ENCODE measurements at places on chromosomes 13 and 19.

GRCh38 chr19:17530586-17530985 is 19.1 kb downstream of the PGLS start:
- no peak for DNase-seq

GRCh38 chr13:33199289-33199850 is 86.2 kb downstream of the STARD13 start:
- DNase-seq = no peak

DNA sequence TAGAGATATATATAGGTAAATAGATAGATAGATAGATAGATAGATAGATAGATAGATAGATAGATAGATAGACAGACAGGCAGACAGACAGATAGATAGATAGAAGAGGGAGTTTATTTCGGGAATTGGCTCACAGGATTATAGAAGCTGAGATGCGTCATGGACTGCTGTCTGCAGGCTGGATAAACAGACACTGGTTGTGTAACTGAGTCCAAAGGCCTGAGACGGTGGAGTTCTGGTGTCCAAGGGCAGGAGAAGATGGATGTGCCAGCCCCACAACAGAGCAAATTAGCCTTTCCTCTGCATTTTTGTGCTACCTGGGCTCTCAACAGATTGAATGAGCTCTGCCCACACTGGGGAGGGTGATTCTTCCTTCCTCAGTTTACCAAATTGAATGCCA is 2.7 kb downstream of the CYP4F3 start:
- no peak for DNase-seq

DNA sequence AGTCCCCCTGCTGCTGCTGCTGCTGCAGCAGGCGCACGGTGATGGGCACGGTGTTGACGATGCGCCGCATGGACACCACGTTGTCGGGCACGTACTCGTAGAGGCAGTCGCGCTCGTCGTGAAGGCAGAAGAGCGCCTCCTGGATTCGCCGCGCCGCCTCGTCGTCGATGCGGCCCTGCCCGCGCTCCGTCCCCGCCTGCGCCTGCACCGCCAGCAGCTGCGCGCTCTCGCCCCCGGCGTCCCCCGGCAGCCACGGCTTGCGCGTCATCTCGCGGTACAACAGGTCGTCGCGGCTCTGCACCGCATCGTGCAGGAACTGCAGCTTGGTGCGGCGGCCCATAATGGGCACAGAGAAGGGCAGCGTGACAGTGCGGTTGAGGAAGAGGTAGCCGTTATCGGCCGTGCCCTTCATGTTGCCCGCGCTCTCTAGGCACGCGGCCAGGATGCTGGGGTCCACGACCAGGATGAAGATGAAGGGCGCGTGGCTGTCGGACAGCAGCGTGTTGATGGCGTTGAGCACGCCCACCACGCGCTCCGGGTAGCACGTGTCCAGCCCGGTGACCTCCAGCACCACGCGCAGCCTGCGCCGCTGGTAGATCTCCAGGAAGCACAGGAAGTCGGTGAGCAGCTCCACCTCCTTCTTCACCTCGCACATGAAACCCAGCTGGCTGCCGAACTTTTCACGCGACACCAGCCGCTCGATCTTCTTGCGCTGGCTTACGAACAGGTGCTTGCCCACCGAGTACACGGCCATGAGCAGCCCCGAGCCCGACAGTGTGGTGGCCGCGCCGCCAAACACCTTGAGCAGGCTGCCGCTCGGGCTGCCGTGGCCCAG is 8.1 kb downstream of the NKPD1 start:
- peak; percentile 13 for DNase-seq

- no peak for DNase-seq
Observed at GRCh38 chr13:51562011-51562671, 22.1 kb upstream of the WDFY2 start.

GRCh38 chr13:86003029-86003428 is 203.8 kb upstream of the SLITRK6 start:
- no peak for DNase-seq

GRCh38 chr13:44188257-44188656 is 185.4 kb upstream of the SERP2 start:
- no peak for DNase-seq
